T-helper 22 cell (primary cell): ENCODE measurements at places on chromosomes 7 and 10.

GRCh38 chr10:96720422-96721206, at the start of gene PIK3AP1:
Gene PIK3AP1, minus strand, starts transcription at chr10:96720514. Its CDS starts 120 bp downstream, at chr10:96720394.
- DNase-seq, result peak; percentile 1

DNA sequence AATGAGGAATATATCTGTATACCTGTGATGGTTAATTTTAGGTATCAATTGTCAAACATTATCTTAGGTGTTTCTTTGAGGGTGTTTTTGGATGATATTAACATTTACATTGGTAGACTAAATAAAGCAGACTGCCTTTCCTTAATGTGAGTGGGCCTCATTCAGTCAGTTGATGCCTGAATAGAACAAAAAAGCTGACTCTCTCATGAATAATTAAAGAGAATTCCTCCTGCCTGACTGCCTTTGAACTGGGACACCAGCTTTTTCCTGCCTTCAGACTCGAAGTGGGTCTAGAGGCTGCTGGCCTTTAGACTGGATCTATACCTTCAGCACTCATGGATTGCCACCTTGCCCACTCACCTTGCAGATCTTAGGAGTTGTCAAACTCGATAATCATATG, 117.9 kb upstream of the TMEM168 start:
- no peak for DNase-seq

DNA sequence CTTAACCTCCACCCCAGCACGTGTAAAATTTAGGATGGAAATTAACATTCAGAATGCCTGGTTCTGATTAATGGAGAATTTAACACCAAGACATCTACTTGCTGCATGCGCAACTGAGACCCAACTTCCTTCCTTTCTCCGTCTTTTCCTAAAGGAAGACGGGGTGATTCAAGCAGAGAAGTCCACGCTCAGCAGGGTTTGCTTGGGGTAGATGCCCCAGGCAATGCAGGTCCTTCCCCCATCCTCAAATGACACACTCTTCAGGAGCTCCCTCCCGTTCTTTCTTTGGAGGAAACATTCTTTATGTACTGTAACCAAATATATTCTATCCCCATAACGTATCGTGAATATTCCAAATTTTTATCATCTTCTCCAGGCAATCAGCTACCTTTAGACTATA, 47.0 kb downstream of the FAM171A1 start:
- DNase-seq, result no peak

DNA sequence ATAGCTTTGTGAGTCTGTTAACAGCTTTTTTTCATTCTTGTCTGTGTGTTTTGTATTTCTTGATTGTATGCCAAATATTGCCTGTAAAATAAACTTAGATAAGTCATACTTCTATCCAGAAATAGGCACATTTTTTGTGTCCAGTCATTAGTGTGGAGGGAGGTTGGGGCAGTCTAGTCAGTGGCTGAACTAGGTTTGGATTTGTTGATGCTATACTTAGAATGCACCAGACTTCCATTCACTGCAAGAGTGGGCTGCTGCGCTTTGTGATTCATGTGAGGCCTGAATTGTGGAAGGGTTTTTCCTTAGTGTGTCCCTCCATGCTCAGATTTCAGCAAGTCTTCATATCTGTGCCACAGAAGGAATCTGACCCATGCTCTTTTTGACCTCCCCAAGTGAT, 50.0 kb downstream of the TRUB1 start:
- DNase-seq, result no peak

DNA sequence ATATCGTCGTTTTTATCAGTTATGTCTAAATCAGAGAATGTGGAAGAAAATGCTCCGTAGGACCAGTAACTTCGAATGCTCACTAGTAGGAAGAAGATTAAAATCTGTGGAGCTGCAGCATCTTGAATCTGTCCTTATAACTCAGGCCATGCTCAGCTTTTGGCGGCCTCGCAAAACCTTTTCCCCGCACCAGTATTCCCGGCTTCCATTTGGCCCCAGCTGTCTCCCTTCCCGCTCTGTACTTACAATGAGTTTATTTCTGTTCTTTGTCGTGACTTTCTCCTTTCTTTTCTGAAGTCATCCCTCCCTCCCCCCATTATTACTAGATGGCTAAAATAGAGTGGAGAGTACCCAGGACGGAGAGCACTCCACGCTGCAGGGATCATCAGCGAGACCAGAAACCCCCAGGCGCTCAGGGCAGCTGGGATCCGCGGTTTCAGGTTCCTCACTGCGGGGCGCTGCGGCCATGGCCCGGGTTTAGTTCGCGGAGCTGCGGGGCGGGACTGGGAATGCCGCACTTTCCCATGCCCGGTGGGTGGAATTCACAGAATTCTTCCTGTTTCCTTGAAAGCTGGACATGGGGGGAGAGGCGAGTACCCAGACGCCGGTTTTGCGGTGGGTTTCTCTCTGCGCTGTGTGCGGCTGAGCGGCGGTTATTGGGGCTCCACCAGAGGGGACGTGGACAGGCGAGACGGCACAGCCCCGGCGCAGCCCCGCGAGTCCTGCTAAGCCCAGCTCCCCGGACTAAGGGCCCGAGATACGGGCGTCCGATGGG, 183.5 kb downstream of the POM121L12 start:
- no peak for DNase-seq

- peak; percentile 49 for DNase-seq
These were observed 34.4 kb downstream of the ZC3HAV1 start for GRCh38 chr7:139075031-139075652.

GRCh38 chr10:119460369-119461195, 81.9 kb downstream of the RGS10 start:
- no peak for DNase-seq
